ENCODE measurements at places on chromosomes 11 and 22.

- DNase-seq: no peak
Measured at GRCh38 chr11:113578033-113578380, 102.8 kb upstream of the DRD2 start.

GRCh38 chr22:49077586-49077985, 750.1 kb downstream of the BRD1 start:
- DNase-seq: no peak

DNA sequence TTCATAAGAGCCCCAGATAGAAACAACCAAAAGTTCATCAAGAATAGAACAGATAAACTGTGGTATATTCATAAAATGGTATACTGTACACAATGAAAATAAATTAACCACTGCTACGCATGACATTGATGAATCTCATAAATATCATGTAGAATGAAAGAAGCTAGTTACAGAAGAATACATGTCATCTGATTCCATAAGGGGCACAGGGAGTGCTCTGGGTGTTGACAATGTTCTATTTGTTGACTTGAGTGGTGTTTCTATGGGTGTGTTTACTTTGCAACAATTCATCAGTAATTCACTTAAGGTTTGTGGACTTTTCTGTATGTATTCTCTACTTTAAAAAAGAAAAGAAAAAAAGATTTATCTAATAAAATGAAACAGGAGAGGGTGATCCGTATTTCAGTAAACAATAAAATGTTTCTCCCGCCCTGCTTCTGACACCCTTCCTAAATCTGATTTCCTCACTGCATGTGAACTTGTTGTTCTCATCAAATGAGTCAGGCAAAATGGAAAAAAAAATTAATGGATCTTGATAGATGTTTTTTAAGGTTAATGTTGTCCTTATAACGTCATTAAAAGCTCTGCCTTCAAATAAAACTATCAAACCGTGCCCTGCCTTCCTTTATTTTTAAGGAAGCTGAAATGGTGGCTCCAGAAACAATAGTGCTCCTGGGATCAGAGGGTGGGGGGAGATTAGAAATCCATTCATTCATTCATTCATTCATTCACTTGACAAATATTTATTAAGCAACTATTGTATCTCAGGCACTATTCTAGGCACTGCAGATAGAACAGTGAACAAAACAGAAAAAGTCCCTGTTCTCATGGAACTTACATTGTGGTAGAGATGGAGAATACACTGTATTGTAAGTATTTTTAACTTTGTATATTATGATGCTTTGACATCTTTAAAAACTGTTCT, 77.2 kb upstream of the CD44 start:
- no peak for DNase-seq

DNA sequence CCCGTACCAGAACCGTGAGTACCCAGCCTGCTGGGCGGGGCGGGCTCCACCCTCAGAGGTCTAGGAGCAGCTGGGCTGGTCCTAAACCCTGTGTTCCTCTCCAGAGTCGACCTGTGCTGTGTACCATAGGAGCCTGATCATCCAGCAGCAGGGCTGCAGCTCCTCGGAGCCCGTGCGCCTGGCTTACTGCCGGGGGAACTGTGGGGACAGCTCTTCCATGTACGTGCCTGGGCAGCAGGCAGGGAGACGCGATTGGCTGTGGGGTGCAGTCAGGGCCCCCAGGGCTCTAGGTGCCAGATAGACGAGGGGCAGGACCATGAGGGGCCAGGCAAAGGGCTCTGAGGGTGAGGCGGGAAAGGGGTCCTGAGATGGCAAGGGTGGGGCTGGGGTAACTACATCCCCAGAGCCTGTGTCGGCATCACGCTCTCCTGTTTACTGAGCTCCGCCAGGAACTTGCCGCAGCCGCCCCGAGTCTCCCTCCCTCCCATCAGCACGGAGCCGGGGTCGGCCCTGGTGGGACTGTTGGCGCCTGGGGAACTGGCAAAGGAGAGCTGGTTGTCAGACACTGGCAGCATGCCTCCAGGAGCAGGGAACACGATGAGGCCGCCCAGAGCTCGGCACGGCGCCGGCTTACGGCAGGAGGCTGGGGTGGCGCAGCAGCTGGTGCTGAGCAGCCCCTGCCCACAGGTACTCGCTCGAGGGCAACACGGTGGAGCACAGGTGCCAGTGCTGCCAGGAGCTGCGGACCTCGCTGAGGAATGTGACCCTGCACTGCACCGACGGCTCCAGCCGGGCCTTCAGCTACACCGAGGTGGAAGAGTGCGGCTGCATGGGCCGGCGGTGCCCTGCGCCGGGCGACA, 22.9 kb upstream of the MUC5B start:
- no peak for DNase-seq

GRCh38 chr11:116837231-116838091, at the start of gene APOA1:
Gene APOA1, minus strand, starts transcription at chr11:116837622. Its CDS starts 235 bp downstream, at chr11:116837387.
- DNase-seq: no peak

DNA sequence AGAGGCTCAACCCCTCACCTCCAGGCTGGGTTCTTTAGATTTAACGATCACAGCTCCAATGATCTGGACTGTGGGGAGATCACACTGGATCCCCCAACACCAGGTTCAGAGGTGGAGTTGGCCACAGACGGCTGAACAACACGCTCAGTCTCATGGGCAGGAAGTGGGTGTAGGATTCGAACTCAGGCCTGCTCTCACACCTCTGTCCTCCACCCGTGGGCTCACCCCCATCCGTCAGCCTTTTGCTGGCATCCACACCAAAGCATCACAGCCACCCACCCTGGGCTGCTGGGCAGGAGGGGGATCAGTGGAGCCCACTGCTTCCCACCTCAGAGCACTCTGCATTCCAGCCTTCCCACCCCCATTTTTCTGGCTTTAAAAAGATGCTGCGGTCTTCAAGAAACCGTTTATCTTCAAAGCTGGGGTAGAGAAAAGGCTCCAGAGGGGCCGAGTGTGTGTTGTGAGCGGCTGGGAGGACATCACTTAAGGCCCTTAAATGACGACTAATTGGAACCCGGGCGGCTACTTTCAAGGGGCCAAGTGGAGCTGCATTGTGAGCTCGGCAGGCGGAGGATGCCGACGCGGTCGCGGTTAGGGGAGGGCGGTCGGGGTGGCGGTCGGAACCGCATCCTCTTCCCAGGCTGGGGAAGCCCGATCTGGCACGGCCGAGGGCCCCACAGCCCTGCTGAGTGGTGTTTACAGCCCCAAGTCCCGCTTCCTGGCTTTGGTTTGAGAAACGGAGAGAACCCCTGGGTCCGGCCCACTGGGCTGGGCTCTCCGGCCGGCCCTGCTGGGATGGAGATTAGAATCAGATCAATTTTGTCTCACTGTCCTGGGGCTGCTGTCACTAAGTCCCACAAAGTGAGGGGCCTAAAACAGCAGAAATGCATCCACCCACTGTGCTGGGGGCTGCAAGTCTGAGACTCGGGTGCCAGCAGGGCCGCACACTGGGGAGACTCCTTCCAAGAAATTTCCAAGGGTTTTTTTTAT, 15.9 kb upstream of the FGF3 start:
- no peak for DNase-seq

DNA sequence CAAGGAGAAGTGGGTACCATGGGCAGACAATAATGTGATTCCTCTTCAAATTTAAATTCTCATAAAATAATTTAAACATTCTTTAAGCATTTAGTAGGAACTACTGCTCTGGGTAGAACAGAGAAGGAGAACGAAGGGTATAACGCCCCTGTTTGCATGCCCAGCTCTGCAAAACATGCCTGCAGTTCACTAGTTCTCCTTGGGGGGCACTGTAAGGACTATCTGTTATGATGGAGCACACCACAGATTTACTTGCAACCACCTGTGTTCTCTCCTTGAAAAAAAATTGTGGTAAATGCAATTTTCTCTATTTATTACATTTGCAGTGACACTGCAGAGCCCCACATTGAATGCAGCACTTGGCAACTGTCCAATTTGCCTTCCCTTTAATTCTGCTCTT, 100.3 kb downstream of the GUCY1A2 start:
- DNase-seq: no peak

DNA sequence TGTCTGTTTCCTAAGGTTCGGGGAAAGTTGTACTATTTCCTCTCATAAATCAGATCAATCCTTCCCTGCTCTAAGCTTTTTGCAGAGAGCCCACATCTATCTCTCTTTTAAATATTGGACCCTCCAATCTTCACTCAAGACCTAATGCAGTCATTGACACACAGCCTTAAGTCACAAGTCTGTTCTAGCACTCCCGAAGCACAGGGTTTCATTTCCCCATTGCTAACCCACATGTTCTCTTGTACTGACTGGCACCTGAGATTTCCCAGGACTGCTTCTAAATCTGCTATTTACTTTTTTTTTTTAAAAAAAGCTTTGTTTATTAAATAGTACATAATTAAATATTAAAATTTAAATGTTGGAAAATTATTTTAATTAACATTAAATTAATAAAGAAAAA, 674.7 kb downstream of the TBC1D22A start:
- no peak for DNase-seq

Data from stimulated activated CD4-positive, alpha-beta T cell treated with anti-CD3 and anti-CD28 coated beads, Interleukin-1b, Interleukin-23, amount 100 ng/mL, for 1 hour (primary cell).